ENCODE measurements at places on chromosomes 4 and X.

DNA sequence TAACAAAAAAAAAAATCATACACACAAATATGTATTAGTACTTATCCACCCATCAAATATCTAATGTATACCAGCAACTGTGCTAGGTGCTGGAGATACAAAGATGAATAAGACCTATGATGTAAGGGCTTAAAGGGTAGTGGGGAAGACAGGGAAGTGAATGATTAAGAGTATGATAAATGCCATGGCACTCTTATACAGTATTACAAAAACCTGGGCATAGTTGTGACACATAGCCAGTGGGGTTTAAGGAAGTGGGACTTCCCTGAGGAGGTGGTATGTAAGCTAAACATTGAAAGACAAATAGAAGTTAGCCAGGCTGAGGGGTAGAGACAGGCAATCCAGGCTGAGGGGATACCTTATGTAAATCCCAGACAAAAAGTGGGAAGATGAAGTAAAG lies 23.5 kb downstream of the CHM start:
- DNase-seq: no peak

DNA sequence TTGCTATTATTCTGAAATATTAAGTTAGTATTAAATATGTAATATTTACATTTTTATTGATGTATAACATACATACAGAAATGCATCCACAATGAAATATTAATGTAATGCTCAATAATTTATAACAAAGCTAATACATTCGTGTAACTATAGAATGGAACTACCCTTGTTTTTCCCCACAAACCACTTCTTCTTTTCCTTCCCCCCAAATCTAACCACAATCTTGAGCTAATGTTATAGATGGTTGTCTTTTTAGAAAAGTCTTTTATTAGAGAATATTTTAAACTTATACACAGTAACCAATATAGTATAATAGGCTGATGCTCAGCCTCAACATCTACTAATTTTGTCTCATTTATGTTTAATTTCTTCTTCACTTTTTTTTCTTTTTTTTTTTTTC lies 4.5 kb upstream of the ZNF732 start:
- DNase-seq: no peak

GRCh38 chrX:68978255-68978654 lies 149.4 kb downstream of the EFNB1 start:
- no peak for DNase-seq

- DNase-seq: no peak
Observed at GRCh38 chr4:151035328-151035727, 20.2 kb upstream of the LRBA start.

GRCh38 chrX:117839544-117839943 lies 277.1 kb downstream of the KLHL13 start:
- no peak for DNase-seq

GRCh38 chr4:7108046-7108625 lies 40.3 kb upstream of the GRPEL1 start:
- DNase-seq: no peak

DNA sequence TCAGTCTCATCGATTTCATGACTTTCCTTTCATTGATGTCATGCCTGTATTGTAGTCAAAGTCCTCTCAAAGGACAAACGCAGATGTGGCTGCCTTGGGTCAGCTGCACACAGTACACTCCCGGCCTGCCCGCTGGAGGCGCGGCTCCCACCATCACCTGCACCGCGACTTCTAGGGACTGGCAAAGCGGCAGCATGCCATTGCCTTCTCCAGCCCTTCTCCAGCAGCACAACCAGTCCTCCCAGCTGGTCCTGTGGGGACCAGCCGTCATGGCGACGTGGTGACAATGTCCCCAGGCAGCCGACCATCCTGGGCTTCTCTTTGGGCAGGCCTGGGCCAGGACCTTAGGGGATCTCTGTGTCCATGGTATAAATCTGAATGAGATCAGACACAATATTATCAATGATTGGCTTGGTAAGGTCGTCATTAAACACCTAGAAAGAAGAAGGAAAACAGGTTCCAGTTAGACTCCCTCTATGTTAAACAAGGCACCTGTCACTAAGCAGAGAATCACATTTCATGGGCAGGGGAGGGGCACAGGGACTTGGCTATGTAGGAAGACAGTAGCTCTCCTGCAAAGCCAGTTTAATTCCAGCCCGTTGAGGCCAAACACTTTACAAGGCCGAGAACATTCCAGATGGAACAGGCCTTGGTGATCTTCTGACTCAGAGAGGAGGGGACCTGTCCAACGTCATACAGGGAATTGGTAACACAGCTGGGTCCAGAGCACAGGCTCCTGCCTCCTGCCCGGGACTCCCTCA lies 10.7 kb downstream of the CCNQ start:
- DNase-seq: no peak

DNA sequence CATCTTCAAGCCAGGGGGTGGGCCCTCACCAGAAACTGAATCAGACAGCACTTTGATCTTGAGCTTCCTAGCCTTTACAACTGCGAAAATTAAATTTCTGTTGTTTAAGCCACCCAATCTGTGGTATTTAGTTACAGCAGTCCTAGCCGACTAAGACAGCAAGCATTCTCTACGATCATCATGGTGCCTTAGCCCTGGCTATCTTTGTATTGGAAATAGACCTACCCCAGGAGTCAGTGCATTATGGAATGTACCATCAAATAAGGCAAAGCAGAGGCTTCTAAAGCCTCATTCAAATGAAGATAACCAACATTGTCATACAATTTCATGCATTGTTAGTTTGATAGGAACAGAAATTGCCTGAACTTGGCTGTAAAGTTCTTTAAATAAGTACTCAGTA lies 75.0 kb downstream of the PARM1 start:
- no peak for DNase-seq

DNA sequence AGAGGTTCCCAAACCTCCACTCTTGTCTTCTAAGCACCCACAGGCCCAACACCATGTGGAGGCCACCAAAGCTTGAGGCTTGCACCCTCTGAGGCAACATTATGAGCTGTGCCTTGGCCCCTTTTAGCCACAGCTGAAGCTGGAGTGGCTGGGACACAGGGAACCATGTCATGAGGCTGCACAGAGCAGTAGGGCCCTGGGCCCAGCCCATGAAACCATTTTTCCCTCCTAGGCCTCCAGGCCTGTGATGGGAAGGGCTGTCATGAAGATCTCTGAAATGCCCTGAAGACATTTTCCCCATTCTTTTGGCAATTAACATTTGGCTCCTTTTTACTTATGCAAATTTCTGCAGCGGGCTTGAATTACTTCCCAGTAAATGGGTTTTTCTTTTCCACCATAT lies 14.8 kb downstream of the RBMXL3 start:
- no peak for DNase-seq

- no peak for DNase-seq
Observed at GRCh38 chrX:8729811-8730210, 2.1 kb downstream of the ANOS1 start.

DNA sequence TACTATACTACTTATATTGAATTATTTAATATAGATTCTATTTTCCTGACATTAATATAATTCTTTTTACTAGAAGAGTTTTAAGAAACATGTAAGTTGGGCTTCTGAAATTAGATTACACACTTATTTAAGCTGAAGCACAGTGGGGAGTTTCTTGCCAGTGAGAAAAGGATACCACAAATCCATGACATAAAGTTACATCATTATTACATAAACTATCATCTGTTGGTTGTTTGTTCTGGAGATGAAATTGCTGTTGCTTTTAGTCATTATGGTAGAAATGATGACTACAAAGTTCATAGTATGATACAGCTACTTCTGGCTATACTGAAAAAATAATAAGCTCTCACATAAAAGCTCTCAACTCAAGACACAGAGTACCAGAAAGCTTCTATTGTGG lies 880.4 kb downstream of the PCDH18 start:
- DNase-seq: no peak

DNA sequence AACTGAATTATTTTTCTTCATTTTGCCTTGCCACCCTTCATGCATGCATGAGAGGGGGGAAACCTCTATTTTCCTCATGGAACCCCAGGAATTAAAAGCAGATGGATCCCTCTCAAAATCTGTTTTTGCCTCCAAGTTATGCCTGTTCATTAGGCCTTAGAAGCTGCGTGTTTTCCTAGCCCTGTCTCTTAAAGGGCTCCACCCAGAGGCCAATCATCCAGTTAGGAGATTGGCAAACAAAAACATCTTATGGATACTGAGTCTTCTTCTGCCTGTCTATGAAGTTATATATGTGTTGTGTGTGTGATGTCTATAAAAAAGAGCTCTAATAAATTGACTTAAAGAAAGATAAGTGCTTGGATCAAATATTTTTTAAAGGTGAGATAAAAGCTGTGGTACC lies 142.9 kb downstream of the ANAPC10 start:
- no peak for DNase-seq

DNA sequence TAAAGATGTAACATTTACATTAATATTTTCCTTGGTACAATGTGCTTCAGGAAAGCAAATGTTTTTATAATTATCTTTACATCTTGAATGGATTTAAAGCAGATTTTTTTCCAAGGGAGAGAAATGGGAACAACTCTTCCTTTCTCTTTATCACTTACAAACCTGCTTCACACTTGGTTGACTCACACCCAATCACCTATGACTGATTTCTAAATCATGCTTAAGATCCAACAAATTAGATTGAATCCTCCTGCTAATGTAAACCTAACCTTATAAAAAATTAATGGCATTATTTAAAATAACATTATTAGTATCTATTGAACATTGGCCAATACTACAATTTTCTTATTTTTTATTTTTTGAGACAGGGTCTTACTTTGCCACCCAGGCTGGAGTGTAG lies 127.1 kb downstream of the INPP4B start:
- no peak for DNase-seq

GRCh38 chr4:40881096-40881495 lies 131.3 kb downstream of the NSUN7 start:
- DNase-seq: no peak

- DNase-seq: no peak
Observed at GRCh38 chr4:41646862-41647261, 101.7 kb downstream of the PHOX2B start.

DNA sequence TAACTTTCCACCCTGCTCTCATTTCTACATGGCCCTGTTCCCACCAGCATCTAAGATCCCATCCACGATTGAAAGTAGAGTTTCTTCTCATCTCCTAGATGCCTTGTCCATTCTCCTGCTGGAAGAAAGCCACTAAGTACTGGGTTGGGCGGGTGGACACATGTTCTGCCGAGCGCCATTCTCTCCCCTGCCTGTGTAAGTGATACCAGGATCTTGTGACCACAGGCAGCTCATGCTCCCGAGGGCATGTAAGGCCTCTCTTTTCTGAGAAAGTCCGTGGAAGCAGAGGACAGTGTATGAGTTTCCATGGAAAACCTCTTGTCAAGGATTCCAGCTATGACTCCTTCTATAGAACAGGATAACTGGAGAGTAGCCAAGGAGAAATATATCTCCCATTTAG lies 3.3 kb upstream of the SLC25A4 start:
- no peak for DNase-seq

- DNase-seq: no peak
Observed at GRCh38 chr4:79013756-79014155, 74.5 kb upstream of the PAQR3 start.

DNA sequence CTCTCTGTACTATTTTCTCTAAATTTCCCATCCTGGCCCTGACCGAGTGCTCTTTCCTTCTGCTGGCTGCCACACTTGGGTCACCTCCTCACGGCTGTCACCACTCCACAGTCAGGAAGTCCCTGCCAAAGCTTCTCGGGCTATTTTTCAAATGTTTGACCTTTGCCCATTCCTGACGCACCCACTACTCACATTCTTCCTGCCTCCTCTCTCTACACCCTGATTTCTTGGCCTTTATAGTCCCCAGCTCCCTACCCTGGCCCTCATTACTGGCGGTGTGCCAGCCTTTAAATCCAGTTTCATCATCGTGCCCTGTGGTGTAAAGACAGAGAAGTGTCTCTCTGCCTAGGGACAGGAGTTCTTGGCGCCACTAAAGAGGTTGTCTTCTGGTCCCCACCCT lies 46.4 kb upstream of the GATB start:
- no peak for DNase-seq

DNA sequence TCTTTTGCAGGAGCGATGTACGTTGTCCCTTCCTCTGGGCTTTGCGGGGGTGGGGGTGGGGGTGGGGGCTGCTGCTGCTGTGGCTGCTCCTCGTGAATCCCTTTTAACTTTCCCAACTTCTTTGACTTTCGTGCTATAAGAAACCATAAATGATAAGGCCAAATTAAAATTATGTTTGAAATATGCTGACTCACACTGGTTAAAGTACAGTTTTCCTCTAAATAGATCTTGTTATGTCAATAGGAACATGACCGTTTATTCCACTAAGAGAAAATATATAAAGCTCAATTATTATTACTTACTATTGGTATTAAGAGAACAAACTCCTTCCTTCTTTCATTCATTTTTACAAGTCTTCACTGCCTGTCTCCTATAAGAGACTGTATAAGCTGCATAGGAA lies 287.4 kb downstream of the NR3C2 start:
- DNase-seq: no peak

DNA sequence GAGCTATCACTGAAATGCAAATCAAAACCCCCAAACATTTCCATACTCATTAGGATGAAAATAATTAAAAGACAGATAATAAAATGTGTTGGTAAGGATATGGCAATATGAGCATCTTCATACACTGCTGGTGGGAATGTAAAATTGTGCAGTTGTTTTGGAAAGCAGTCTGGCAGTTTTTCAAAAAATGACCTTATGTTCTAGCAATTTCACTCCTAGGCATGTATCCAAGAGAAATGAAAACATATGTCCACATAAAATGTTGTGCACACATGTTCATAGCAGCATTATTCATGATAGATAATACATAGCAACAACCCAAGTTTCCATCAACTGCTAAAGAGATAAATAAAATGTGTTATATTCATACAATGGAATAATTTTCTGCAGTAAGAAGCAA lies 14.8 kb upstream of the GPRASP2 start:
- DNase-seq: no peak

DNA sequence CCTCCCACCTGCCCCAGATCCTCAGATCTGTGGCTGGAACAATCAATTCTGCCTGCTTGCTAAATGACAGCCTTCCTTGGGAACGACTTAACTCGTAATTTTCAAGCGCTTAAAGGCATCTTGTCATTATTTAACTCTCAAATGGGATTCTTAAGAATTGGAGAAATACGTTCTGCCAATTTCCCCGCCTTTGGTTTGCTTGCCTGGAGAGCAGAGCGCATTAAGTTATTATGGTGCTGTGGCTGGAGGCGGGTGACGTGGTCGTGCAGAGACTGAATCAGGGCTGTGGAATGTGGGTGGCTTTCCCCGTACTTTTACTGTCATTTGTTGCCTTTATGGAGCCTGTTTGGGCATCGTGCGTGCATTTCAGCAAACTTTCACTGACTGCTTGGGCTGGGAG lies 78.9 kb upstream of the PSAPL1 start:
- no peak for DNase-seq

GRCh38 chrX:132694382-132694781 lies 205.5 kb upstream of the MBNL3 start:
- no peak for DNase-seq
